ENCODE measurements at places on chromosomes 1 and 21.

DNA sequence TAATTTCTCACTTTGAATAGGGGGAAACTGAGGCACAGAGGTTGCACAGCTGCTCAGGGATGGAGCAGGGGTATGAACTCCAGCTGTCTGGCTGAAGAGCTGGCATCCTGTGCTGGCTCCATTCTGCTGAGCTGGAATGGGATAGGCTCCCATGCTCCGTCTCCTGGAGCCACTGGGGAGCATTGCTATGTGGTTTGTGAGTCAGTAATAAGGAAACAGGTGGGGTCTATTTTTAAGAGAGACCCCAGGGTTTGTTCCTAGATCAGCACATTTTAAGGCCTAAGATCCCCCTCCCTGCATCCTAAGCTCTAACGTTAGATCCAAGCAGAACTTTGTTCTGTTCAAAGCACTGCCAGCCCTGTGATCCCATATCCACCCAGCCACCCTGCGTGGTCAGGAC is 72.2 kb downstream of the LACTBL1 start:
- no peaks in the 10 kb centered on the region for H3K36me3 ChIP-seq
- peaks cover 19% of the 10 kb centered on the region for H3K27me3 ChIP-seq
- DNase-seq: no peak
- no peak overlapping the region for H3K27ac ChIP-seq

DNA sequence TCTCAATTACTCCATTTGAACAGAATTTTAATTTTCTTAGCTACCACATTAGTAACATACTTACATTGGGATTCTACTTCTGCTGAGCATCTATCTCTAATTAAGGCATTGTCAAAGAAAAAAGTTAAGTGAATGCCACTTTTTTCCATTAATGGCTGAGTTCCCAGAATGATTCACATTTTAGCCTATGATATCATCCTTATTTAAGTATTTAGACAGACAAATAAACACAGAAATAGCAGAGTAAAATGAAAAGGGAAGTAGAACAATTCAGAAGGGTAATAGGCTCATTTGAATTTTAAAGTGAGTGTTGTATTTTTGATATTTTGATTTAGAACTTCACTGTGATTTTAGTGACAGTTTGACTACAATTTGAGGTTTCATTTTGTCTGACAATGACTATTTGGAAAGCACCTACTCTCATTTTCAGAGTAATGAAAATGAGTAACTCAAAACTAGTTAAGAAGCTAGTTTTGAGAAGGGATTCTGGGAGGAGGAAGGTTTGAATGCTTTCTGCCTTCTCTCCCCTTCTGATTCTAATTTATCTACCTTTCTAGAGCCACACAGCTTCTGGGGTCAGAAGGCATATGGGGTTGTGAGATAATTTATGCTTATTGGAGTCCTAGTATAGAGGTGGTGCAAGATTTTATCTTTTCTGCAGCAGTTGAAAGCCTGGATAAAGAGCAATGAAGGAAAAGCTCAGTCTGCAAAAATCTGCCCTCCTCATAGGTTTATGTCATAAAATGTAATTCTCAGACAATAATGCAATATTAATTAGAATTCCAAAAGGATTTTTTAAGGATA is 15.5 kb downstream of the LYPLAL1 start:
- H3K27ac ChIP-seq: no peak overlapping the region
- no peaks in the 10 kb centered on the region for H3K36me3 ChIP-seq
- no peak overlapping the region for H3K4me3 ChIP-seq
- peak; percentile 35 for DNase-seq

GRCh38 chr1:46547481-46548383 is 3.7 kb downstream of the KNCN start:
- no peak overlapping the region for H3K4me3 ChIP-seq
- peak; percentile 44 for DNase-seq
- H3K36me3 ChIP-seq: no peaks in the 10 kb centered on the region
- peaks cover 24% of the 10 kb centered on the region for H3K27me3 ChIP-seq

DNA sequence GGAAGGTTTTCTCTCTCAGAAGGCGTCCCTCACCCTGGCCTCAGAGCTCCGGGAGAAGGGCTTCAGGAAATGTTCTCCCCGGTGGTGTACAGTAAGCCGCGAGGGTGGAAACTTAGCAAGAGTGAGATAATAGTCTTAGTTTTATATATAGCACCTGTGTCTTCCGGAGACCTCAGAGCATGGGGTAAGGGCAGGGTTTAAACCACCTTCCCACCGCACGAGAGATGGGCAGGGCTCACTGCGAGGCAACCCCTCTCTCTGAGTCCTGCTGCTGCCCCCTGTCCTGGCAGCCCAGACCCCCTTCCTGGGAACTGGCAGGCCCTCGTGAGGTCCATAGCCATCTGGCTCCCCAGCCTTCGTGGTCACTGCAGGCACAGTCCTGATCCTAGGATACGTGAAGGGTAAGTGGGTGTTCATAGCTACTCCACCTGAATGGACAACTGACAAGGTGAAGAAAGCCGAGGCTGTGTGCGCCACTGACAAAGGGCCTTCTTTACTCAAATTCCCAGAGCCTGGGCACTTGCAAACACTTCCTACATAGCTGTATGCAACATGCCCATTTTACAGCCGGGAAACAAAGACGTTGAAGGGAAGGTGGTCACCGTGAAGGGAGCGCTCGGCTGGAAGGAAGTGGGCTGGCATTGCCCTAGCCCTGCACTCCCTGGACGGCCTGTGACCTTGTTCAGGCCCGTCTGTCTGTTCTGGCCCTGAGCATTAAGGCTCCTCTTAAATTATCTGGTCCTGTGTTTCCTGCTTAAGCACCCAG is 26.9 kb downstream of the ITPKB start:
- peaks cover 69% of the 10 kb centered on the region for H3K4me1 ChIP-seq
- H3K36me3 ChIP-seq: no peaks in the 10 kb centered on the region
- peak overlapping the region; percentile 46 for H3K27ac ChIP-seq

DNA sequence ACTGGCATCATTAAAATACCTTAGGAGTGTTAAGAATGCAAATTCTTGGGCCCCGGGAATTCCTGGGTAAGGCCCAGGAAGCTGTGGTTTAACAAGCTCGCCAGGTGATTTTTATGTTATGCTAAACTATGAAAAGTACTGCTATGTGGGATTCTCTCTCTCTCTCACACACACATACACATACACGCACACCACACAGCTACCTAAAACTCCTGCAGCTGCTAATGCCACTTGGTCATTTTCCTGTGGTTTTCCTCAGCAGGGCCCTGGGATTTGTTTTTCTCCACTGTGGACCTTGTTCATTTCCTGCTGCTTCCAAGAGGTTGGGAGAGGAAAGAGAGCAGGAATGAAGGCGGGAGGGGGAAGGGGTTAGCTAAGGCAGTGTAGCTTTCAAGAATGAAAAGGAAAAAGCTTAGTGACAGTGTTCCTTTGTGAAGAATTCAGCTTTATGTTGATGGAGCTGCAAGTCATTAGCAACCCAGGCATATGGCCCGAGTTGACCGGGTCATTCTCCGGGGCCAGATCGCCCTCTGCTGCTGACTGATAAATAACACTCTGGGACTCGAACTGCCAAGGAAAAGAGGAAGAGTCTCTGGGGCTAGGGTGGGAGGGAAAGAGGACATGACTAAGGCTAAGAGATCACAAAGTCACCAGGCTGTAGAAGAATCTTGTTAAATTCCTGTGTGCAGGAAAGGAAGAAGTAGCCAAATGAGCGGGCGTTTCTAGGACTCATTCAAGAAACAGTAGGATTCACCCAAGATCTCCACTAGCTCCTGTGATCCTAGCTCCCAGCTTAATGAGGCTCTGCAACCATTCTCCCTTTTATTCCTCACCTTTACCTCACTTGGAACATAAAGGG is 30.5 kb upstream of the LRIG2 start:
- no peaks in the 10 kb centered on the region for H3K36me3 ChIP-seq
- H3K27ac ChIP-seq: no peak overlapping the region
- H3K27me3 ChIP-seq: no peaks in the 10 kb centered on the region
- H3K4me1 ChIP-seq: peaks cover 33% of the 10 kb centered on the region
- peak; percentile 80 for DNase-seq

- peaks cover 3% of the 10 kb centered on the region for H3K4me1 ChIP-seq
- no peaks in the 10 kb centered on the region for H3K36me3 ChIP-seq
- H3K27ac ChIP-seq: no peak overlapping the region
- no peaks in the 10 kb centered on the region for H3K27me3 ChIP-seq
These were observed 169.0 kb downstream of the LBR start for GRCh38 chr1:225258811-225259210.

DNA sequence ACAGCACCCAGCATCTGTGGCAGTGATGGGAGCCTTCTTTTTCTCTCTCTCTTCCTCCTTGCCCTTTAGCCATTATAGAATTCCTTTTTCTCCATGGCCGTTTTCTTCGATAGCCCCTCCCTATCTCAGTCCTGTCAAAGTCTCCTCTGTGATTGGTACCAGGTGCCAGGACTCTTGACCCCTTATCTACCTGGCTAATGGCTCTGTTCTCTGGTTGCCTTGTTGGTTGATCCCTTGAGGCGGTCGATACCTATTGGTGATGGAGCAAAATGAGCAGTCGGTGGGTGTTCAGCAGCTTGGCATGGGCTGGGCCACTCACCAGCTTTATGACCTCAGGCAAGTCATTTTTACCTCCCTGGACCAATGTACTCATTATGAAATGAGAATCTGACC is 2.0 kb downstream of the ATF3 start:
- H3K27ac ChIP-seq: no peak overlapping the region
- H3K36me3 ChIP-seq: no peaks in the 10 kb centered on the region
- DNase-seq: no peak

GRCh38 chr1:32063261-32063681 is 9.5 kb upstream of the TMEM39B start:
- peaks cover 44% of the 10 kb centered on the region for H3K36me3 ChIP-seq
- DNase-seq: peak; percentile 60
- H3K27ac ChIP-seq: no peak overlapping the region
- no peak overlapping the region for H3K4me3 ChIP-seq
- no peaks in the 10 kb centered on the region for H3K27me3 ChIP-seq

DNA sequence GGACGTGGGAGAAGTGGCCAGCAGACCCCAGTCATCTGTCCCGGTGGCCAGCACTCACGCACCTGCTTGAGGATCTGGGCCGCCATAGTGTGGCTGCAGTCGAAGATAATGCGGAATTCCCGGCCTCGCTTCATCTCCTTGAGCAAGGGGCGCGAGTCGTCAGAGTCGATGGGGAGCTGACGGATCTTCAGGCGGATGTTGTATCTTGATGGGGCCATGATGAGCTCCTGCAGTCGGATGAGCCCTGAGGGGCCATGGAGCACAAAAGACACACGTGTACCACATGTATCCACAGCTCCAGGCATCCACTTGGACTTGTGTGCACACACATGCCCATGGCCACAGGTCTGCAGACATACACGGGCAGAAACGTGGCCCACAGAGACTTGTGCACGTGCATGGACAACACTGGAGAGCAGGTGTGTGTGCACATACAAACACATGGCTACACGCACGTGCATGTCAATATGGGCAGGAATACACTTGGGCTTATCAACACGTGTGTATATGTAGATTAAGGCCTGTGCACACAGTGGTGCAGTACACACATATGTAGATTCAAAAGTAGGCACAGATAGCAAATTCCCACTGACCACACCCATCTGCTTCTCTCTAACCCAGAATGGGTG is 162.1 kb downstream of the GRIK3 start:
- H3K4me3 ChIP-seq: no peak overlapping the region
- H3K36me3 ChIP-seq: no peaks in the 10 kb centered on the region

- no peaks in the 10 kb centered on the region for H3K36me3 ChIP-seq
- DNase-seq: no peak
- no peaks in the 10 kb centered on the region for H3K27me3 ChIP-seq
- peaks cover 19% of the 10 kb centered on the region for H3K4me1 ChIP-seq
- no peak overlapping the region for H3K27ac ChIP-seq
These were observed 230.1 kb downstream of the TOMM20 start for GRCh38 chr1:234898455-234899033.

DNA sequence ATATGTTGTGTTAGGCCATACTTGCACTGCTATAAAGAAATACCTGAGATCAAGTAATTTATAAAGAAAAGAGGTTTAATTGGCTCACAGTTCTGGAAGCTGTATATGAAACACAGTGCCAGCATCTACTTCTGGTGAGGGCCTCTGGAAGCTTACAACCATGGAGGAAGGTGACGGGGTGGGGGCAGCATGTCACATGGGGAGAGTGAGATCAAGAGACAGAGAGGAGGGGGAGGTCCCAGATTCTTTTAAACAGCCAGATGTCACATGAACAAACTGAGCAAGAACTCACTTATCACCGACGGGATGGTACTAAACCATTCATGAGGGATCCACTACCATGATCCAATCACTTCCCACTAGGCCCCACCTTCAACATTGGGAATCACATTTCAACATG is 42.6 kb downstream of the TESK2 start:
- DNase-seq: no peak
- H3K4me1 ChIP-seq: no peaks in the 10 kb centered on the region
- no peak overlapping the region for H3K4me3 ChIP-seq
- no peak overlapping the region for H3K27ac ChIP-seq
- H3K27me3 ChIP-seq: no peaks in the 10 kb centered on the region

DNA sequence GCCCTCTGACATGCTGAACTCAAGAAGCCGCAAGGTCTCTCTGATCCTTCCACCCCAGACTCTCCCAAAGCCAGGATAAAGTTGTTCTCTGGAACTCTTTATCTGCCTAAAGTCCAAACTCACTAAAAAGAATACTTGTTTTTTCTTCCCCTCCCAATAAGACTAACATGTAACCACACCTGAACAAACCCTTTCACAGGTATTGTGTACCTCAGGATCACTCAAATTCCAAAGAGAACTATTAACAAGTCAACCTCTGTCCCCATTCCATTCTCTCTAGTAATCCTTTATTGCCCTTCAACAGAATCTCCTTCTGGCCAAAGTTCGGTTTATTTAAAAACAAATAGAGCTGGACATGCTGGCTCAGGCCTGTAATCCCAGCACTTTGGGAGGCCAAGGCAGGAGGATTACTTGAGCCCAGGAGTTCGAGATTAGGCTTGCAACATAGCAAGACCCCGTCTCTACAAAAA is 4.1 kb upstream of the TOE1 start:
- no peak overlapping the region for H3K4me3 ChIP-seq
- peaks cover 32% of the 10 kb centered on the region for H3K4me1 ChIP-seq
- no peaks in the 10 kb centered on the region for H3K27me3 ChIP-seq
- H3K36me3 ChIP-seq: peaks cover 12% of the 10 kb centered on the region
- no peak overlapping the region for H3K27ac ChIP-seq
- DNase-seq: no peak

- H3K27ac ChIP-seq: no peak overlapping the region
- no peak overlapping the region for H3K4me3 ChIP-seq
- DNase-seq: peak; percentile 44
- no peaks in the 10 kb centered on the region for H3K4me1 ChIP-seq
These were observed 10.4 kb upstream of the TMEM240 start for GRCh38 chr1:1550591-1551432.

- H3K27ac ChIP-seq: no peak overlapping the region
- H3K4me1 ChIP-seq: no peaks in the 10 kb centered on the region
- H3K27me3 ChIP-seq: no peaks in the 10 kb centered on the region
- DNase-seq: no peak
- no peak overlapping the region for H3K4me3 ChIP-seq
- no peaks in the 10 kb centered on the region for H3K36me3 ChIP-seq
These were observed 290.5 kb downstream of the AJAP1 start for GRCh38 chr1:4944911-4945310.

DNA sequence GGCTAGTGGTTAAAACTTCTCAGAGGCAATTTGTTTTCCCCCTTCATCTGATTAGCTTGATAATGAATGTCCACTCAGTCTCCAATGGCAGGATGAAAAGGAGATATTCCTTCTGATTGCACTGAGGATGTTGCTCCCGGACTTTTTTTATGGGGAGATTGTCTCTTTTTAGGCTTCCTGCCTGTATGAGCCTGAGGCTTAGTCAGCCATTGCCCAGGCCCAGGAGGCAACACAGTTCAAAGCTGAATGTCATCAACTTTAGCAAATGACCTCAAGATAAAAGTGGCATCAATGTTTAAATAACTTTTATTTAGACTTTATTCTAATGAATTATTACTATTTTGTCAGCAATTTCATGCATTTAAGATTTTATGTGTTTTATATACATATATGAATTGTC is 162.9 kb upstream of the PTBP2 start:
- H3K4me1 ChIP-seq: no peaks in the 10 kb centered on the region
- H3K4me3 ChIP-seq: no peak overlapping the region
- no peaks in the 10 kb centered on the region for H3K36me3 ChIP-seq
- no peak overlapping the region for H3K27ac ChIP-seq
- no peak for DNase-seq
